ENCODE measurements at places on chromosomes 5 and 9. TPM values are rescaled to one million over a fixed set of nuclear protein-coding genes. Genes with fewer than 3 reads are reported as not detected.

GRCh38 chr5:143019157-143019556 lies 249.0 kb downstream of the ARHGAP26 start:
- no peak for DNase-seq

DNA sequence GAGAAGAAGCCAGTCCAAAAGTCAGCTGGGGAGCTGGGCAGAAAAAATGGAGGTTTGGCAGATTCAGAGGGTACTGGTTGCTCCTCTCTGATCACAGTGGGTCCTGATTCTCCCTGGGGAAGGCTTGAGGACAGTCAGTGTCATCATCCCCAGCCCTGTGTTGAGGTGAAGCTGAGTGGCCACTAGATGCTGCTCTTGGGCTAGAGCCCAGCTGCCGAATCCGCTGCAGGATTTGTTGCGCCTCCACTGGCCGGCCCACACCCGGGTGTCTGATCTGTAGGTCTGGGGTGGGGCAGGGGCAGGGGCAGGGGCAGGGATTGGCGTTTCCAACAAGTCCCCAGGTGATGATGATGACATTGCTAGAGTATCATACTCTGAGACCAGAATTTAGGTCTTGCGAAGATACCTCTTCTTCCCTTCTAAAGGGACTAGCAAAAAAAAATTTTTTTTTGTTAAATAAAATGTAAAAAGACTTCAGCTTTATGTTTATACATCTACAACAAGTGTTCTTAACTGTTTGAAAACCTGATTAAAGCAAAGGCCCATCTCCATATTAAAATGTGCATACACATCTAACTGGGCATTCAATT lies 106.8 kb downstream of the PDE6A start:
- DNase-seq = no peak

DNA sequence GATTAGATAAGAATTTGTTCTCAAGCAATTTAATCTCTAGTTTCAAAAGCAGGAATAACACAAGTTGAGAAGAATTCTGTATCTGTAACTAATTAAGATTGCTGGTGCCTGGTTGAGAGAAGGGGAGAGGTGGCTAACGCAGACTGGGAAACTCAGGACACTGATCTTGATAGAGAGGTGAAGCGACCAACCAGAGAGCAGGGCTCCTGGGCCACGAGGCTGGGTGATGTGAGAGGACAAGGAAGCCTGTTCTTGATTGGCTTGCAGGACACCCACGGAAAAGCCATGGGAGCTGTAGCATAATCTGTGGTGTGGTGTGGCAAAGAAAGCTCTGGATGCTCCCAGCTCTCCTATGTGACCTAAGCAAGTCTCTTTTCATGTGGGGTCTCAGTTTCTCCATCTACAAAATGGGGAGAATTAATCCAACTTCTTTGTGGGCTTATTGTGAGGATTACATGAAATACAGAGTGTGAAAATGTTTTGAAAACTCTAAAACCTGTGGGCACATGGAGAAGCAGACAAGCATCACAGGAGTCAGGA lies 594.1 kb upstream of the BRINP1 start:
- DNase-seq = no peak

GRCh38 chr5:33684496-33685159 lies 207.2 kb downstream of the ADAMTS12 start:
- DNase-seq = no peak

- DNase-seq = no peak
Measured at GRCh38 chr9:137116728-137117127, 2.2 kb upstream of the DPP7 start.

DNA sequence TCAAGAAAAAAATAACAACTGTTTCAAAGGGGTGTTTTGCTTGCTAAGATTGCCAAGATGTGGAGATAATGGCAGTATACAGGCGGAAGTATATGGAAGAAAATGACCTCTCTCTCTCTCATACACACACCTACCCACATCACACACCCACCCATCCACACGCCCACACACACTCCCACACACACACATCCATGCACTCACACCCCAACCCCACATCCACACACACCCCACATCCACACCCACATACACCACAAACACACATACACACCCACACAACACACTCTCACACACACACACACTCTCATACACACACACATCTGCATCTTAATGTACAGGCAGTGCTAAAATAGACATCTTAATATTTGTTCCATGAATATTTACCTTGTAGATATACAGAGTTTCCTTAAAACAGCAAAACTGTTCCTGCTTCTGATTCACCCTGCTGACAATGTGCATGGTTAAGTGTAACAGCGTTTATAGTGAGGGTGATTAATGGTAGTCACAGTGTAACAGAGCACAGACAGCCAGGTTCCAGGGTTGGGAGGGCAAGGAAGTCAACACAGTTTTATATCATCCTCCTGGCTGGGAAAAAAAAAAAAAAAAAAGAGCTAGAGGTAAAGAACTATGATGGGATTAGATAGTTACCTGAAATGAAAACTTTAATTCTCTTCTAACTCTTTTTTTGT lies 8.3 kb downstream of the BHMT2 start:
- no peak for DNase-seq

The SOHLH1 gene
- not detected for total RNA-seq

The ANKRD34B gene
- total RNA-seq = not detected

The MYOT gene
- total RNA-seq = not detected

The TMEM252 gene
- total RNA-seq = not detected

The CATSPER3 gene
- total RNA-seq = 2.7 TPM
